NCI-H1092 (cell line): ENCODE measurements at places on chromosomes 5 and 9.
A peak's percentile ranks its signal among the peaks of the same experiment; 100 is the strongest.

- no peak for DNase-seq
Observed at GRCh38 chr5:144487761-144488160, 317.1 kb downstream of the KCTD16 start.

- DNase-seq = no peak
Observed at GRCh38 chr9:9002826-9003583, 1203.4 kb upstream of the DMAC1 start.

DNA sequence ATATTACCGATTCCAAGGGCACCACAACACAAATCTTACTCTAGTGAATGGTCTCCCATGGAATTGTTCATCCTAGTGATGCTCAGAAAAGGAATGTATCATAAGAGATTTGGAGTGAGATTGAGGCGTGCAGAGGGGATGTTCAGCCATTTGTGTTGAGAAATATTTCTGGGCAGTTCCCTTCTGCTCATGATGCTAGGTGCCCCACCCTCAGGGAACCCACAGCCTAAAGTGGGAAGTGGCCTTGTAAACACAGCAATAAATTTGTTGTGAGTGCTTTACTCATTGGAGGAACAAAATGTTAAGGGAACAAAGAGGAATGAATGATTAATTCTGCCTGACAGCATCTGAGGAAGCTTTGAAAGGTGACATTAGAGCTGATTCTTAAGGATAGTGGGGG lies 129.9 kb downstream of the TLE4 start:
- no peak for DNase-seq

DNA sequence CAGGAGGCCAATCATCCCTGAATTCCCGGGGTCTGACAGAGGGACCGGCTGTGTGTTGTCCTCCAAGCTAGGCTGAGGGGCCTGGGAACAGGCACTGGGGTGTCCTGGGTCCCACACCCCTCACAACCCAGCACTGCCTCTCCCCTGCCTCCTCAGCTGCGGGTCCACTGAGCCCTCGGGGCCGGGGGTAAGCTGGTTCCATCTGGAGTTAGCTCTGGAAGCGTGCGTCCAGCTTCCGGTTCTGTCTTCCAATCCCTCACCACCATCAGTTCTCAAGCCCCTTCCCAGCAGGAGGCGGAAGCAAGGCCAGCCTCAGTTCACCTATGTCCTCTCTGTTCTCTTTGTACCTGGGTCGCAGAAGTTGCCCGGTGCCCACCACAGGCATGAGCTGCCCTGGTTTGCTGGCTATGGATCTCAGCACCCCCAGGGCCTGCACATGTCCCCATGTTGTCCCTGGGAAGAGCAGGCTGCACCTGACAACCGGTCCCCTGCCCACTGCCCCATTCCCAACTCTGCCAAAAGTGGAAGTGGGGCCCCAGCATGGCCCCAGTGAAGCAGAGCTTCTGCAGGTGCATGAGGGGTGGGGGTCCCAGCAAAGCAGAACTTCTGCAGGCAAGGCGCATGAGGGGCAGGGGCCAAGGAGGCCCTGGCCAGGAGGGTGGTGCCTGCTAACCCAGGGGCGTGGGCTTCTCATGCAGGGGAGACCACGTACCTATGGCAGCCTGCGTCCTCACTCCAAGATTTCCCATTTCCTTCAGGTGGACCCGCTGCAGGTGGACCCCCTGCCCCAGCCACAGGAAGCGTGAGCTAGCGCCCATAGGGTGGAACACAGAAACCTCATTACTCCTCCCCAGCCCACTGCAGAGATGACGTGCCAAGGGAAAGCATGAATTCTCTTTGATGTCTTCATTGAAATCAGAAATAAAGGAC lies 111.9 kb downstream of the ZNF354C start:
- no peak for DNase-seq

- no peak for DNase-seq
Observed at GRCh38 chr5:124349931-124350330, 396.5 kb downstream of the ZNF608 start.

GRCh38 chr9:12464910-12465512 lies 228.2 kb upstream of the TYRP1 start:
- DNase-seq = peak; percentile 32

GRCh38 chr5:16156152-16156551 lies 23.4 kb downstream of the MARCHF11 start:
- no peak for DNase-seq
